ENCODE measurements at places on chromosomes 11 and 22.
A peak's percentile ranks its signal among the peaks of the same experiment; 100 is the strongest.

DNA sequence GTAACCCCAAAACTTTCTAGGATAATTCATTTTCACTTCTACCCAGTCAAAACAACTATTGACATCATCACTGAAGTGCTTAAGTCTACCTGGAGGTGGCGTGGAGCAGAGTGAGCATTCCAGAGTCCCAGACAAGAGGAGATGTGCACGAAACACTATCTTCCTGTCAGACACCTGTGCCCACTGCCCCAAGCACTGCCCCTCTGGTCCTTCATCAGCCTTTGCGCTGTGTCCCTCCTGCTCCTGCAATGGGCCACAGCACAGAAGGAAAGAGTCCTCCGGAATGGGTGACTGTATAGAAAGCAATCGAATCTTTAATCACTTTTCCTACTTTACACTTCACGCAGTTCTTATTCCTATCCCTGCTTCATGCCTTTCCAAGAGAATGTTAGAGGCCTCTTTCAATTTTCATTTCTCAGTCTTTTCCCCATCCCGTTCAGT, 512 bp upstream of the GRIA4 start:
- DNase-seq, result no peak

- no peak for DNase-seq
These were observed 37.6 kb downstream of the ZNRF3 start for GRCh38 chr22:28920757-28921584.

DNA sequence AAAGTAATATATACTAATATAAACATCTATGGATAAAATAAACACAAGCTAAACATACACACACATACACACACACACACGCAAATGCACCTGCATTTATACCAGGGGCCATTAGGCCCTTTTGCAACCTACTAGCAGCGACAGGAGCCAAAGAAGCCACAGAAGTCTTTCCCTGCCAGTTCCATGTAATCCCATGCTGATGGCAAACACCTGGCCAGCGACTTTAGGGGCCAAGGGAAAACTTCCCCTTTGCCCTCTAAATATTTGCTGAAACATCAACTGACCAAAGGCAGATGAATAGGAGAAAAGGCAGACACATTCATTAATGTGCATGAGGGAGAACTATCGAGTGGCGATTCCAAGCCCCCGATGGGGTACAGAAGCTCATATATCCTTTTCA, 14.8 kb upstream of the P2RY2 start:
- DNase-seq, result no peak

- no peak for DNase-seq
These were observed 3.9 kb downstream of the MPPED1 start for GRCh38 chr22:43415681-43416080.

- no peak for DNase-seq
These were observed 838 bp downstream of the BCL9L start for GRCh38 chr11:118924591-118925585.

GRCh38 chr11:116376054-116376453, 396.7 kb downstream of the BUD13 start:
- no peak for DNase-seq

GRCh38 chr11:101296896-101297295, 167.3 kb upstream of the PGR start:
- no peak for DNase-seq

- no peak for DNase-seq
These were observed 152.0 kb upstream of the SYN3 start for GRCh38 chr22:33209930-33210784.

DNA sequence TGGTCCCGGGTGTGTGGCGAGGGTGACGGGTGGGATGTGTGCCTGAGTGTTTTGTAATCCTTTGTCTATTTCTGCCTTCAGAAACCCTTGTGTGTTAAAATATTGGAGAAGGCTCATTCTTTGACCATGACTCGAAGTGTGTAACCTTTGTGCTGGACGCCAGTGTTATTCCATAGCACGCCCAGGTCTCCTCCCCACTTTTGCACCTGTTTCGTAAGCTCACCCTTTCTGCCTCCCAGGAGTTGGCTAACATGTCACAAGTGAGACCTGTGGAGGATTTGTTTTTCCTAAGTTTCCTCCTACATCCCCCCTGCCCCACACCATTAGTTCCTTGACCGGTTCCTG, 382 bp downstream of the C11orf54 start:
- no peak for DNase-seq

- DNase-seq, result no peak
These were observed 8.2 kb downstream of the RTL6 start for GRCh38 chr22:44489817-44490216.

GRCh38 chr11:78189174-78189724, 530 bp downstream of the USP35 start:
- DNase-seq, result no peak

- peak; percentile 62 for DNase-seq
These were observed 11.8 kb downstream of the TIGD3 start for GRCh38 chr11:65366340-65366773.

DNA sequence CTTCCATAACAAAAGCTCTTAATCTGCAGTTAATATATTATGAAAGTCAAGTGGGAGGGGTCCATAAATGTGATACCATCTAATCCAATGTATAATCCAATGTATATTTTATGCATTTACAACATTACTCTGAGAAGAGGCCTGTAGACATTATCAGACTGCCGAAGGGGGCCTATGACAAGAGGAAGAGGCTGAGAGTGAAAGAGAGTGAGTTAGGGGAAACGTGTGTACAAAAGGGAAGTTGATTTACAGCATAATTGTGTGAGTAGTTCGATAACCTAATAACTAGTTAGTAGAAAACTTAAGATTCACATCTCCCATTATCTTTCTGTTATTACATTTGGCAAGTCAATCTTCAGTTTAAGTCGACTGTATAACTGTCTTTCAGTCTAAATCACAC, 86.6 kb downstream of the DDX10 start:
- no peak for DNase-seq

DNA sequence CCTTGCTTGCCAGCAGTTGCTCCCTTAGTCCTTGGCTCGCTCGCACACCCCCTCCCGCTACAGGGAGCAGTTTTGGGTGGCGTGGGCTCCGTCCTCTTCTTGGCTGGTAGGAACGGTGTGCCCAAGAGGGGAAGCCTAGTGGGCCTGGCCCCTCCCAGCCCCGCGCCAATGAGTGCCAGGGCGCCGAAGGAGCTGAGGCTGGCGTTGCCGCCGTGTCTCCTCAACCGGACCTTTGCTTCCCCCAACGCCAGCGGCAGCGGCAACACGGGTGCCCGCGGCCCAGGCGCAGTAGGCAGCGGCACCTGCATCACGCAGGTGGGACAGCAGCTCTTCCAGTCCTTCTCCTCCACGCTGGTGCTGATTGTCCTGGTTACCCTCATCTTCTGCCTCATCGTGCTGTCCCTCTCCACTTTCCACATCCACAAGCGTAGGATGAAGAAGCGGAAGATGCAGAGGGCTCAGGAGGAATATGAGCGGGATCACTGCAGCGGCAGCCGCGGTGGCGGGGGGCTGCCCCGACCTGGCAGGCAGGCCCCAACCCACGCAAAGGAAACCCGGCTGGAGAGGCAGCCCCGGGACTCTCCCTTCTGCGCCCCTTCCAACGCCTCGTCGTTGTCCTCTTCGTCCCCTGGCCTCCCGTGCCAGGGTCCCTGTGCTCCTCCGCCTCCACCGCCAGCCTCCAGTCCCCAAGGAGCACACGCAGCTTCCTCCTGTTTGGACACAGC, 1.6 kb downstream of the C11orf87 start:
- DNase-seq, result no peak

DNA sequence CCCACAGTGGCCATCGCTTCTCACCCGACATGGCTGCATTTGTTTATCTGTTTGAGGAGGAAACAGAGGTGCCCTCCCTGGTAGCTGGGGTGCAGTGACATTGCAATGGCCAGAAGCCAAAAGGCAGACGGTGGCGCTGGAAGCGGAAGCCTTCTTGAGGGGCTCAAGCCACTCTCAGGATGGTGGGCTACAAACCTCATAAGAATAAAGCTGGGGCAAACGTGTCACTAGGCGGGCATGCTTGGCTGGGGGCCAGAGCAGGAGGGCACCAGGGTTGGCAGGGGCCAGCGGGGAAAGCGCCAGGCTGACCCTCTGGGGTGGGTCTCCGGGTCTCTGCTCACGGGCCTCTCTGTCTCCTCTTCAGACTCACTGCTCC, 12.6 kb downstream of the TNNT3 start:
- no peak for DNase-seq

All from smooth muscle cell of the brain vasculature (primary cell).